A172 (cell line): ENCODE measurements at places on chromosomes 4 and X. TPM values are rescaled to one million over a fixed set of nuclear protein-coding genes. Genes with fewer than 3 reads are reported as not detected.
A peak's percentile ranks its signal among the peaks of the same experiment; 100 is the strongest.

GRCh38 chrX:150692296-150692695 lies 900 bp upstream of the MTMR1 start:
- no peak for DNase-seq

DNA sequence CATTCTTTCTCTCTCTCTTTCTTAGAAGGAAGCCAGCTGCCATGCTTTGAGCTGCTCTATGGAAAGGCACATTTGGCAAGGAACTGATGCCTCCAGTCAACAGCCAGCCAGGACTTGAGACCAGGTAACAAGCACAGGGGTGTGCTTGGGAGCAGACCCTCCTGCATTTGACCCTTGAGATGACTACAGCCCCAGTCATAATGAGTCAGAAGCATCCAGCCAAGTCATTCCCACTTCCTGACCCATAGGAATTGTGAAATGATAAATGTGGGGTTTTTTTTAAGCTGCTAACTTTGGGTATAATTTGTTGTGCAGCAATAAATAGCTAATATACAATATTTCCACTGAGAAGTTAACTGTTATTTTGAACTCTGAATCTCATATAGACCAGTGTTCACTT lies 446.9 kb downstream of the GRXCR1 start:
- peak; percentile 83 for DNase-seq

DNA sequence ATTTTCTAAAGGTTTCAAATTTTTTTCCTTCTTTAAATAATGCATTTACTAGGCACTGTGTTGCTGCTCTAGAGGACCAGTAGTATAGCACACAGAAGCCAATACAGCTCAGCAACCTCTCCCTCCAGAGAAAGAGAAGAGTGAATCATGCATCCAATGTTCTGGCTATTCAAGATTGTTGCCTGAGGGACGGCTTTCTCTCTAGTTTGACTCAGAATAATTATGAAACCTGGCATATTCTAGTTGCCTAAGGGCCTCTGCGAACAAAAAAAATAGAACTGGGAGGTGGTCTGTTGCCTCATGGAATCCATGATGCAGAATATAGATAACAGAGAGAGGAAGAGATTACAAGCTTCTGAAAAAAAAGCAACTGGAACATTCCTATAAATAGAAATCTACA lies 1233.3 kb upstream of the PABPC4L start:
- no peak for DNase-seq

- peak; percentile 55 for DNase-seq
Measured at GRCh38 chrX:8848911-8849310, 47.7 kb upstream of the FAM9A start.

DNA sequence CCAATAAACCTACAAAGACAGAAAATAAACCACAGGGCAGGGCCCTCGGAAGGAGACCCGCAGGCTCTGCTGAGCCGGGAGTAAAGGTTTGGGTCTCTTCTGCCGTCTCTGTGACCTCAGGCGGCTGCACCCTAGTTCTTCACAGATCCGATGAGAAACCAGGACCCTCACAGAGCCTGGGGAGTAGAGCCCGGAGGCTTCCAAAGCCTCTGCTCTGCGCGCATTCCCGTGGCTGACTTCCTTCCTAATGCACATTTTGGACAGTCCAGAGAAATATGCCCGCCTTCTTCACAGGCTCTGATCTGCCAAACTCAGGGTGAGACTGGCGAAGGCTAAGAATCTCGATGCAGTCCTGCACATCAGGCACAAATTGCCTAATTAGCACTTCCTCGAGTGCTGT lies 245.5 kb downstream of the EVC2 start:
- DNase-seq, result no peak

- DNase-seq, result peak; percentile 61
Measured at GRCh38 chrX:150635952-150636351, 57.2 kb upstream of the MTMR1 start.

- DNase-seq, result no peak
Measured at GRCh38 chr4:147788791-147789190, 56.9 kb downstream of the ARHGAP10 start.

DNA sequence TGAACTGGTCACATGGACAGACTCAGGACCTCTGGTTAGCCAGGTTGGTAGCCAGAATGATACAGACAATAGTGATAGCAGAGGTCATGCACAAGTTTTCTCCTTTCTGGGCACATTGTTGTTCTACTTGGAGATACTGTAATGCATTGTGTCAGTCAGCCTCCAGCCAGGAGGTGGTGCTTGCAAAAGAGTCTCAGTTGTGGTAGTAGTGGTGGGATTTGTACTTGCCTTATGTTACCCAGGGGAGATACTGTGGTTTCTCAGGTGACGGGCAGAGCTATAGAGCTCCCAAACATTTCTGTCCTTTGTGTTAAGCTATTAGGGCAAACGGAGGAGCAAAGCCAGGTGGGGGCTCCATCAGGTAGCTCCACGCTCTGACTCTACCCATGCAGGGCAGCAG lies 190.5 kb downstream of the STPG2 start:
- DNase-seq, result no peak

GRCh38 chrX:56729152-56729850 lies at the start of gene NBDY:
Gene NBDY, plus strand, starts transcription at chrX:56729243. Its CDS starts 111 bp downstream, at chrX:56729354.
- peak; percentile 45 for DNase-seq

- DNase-seq, result peak; percentile 88
Measured at GRCh38 chrX:39953879-39954278, 143.9 kb downstream of the BCOR start.

DNA sequence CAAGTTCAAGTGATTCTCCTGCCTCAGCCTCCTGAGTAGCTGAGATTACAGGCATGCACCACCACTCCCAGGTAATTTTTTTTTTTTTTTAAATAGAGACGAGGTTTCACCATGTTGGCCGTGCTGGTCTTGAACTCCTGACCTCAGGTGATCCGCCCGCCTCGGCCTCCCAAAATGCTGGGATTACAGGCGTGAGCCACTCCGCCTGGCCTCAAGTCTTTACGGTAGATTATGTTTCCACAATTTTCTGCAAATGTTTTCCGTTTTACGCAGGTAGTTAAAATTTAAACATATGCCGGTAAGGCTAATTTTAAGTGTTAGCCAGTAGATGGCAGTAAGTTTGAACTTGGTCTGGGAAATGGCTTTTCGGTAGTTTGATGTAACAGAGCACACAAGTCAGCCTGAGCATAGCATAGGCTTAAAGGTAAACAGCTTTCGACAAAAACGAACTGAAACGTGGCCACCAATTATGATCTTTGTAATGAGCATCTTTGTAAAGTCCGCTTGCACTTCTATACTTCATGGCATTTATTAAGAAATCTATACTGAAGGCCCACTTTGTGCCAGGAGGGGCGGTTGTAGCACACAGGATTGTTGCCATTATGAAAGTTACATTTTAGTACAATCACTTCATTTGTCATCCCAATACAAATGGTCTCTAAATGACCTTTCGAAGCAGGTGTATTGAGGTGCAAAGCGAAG lies 31.1 kb downstream of the CCKAR start:
- DNase-seq, result peak; percentile 32

GRCh38 chr4:98939438-98939837 lies 10.5 kb upstream of the EIF4E start:
- no peak for DNase-seq

DNA sequence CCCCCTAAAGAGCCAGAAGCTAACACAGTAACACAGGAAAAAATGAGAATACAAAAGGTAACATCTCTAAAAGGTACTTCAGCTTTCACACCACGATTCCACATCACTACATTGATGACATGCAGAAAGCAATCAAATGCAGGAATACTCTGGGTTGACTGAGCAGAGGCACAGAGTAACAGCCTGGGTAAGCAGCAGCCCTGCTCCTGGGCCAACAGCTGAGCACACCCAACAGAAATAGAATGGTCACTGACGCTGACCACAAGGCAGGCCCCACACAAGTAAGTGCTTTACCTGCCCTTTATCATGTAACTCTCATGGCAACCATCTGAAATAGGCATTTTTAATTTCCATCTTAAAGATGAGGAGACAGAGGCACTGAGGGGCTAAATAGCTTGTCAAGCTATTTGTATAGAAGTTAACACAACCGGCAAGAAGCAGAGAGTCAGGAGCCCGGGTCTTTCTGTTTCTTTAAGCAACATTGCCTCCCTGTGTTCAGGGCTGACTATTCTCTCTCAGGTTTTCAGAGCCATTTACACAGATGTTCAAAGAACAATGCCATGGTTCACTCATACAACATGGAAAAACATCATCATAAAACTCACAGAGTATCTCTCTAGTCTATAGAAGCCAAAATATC lies 168.9 kb downstream of the ZNF674 start:
- DNase-seq, result peak; percentile 60

DNA sequence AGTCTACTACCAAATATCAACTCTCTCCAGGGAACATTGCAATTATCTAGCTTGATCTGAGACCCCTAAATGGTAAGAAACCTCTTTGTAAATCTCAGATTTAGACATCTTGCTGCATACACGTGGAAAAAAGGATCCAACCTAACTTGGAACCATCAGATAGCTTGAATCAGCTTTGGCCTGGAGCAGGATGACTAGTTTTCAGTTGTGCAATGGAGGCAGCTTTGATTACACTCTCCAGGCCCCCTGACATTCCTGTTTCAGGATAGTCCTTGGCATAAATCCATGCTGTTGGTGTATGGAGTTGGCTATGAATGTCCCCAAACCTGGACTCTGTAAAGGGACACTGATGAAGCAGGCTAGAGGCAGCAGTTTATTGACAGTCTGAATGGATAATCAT lies 1061.9 kb upstream of the TENM3 start:
- DNase-seq, result no peak

DNA sequence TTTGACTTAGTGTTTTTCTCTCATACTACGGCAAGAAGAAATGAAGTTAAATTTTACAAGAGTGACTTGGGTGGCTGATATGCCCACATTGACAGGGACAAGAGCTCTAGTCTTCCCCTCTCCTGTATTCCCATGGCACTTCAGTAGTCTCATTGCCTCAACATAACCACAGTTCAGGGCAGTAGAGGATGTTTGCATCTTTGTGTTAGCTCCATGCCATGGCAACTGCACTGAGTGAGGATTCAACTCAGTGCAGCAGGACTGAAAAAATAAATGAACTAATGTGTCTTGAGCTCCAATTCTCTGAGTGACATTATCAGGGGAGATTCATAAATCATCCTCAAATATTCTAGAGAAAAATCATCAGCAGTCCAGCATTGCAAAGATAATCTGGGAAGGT lies 78.8 kb downstream of the TET2 start:
- no peak for DNase-seq

- DNase-seq, result no peak
Measured at GRCh38 chrX:119728487-119728886, 29.9 kb upstream of the SOWAHD start.

FMR1NB gene
- total RNA-seq, result not detected in 2 replicates

TMPRSS11F gene
- total RNA-seq, result not detected in 2 replicates

ZGRF1 gene
- total RNA-seq, result 23.1 and 23.5 TPM in 2 replicates

CLDN22 gene
- not detected in 2 replicates for total RNA-seq

FGB gene
- not detected in 2 replicates for total RNA-seq

HSFX1 gene
- total RNA-seq, result 0.19 and 0.84 TPM in 2 replicates

HMGB3 gene
- 169 and 198 TPM in 2 replicates for total RNA-seq
